Hematopoietic multipotent progenitor cell treated with erythropoietin and hydrocortisone succinate and interleukin-3 and kit ligand, for 15 days (in vitro differentiated cells): ENCODE measurements at places on chromosomes 5 and 9.

- no peak for DNase-seq
These were observed 61.8 kb downstream of the SLC36A1 start for GRCh38 chr5:151509231-151509630.

DNA sequence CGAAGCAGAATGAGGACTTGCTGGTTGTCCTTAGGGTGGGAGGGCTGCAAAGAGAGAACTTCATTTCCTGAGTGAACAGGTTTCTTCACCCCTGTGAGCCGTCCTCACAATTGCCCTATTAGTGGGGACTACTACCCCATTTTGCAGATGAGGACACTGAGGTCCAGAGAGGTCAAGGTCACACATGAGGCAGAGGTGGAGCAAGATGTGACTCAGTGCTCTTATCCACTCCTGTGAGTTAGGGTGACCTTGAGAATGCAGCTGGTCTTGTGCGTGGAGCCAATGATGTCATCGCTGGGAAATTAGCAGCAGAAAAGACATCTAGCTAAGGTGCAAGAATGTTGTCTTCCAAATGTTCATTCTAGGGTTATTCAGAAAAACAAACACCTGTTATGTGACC, 26.9 kb downstream of the GPRIN1 start:
- DNase-seq = no peak

DNA sequence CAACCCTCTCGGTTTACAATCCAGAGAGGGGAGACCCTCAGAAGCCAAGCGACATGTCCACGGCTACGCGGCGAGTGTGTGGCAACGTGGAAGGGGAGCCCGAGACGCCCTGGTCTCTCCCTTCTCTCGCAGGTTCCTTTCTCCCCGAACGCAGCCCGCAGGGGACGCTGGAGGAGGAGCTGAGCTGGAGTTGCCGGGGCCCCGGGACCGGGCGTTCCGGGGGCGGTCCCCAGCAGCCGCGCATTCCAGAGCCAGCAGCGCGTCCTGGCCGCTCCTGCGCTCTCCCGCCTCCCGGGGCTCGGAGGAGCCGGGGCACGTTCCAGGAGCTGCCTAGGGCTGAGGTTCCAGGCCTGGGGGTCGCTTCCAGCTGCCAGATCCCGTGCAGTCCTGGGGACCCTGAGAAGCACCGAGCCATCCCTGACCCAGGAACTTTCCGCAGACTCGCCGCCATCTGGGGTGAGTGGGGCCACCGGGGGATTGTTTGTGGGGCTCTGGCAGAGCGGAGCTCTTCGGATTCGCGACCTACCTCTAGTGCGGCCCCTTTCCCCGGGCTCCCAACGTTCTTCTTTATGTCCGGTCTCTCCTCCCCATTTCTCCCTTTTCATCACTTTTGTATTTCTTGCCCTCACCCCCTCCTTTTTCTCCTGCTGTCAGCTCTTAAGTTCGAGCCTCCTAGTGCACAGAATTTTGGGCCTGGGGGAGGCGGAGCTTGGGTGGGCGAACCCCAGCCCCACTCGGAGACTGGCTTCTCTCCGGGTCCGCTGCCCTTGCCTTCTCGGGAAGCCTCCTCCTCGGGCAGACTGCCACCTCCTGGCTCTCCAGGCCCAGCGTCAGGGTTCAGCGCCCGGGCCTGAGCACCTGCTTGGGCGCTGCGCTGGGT, at the start of gene SMIM3:
Gene SMIM3, plus strand, starts transcription at position 241 of the 880 bp plus-strand sequence. CDS start 16,684 bp downstream, outside the sequence.
- peak; percentile 51 for DNase-seq

- DNase-seq = no peak
These were observed 26.5 kb downstream of the SMC5 start for GRCh38 chr9:70285246-70285645.

DNA sequence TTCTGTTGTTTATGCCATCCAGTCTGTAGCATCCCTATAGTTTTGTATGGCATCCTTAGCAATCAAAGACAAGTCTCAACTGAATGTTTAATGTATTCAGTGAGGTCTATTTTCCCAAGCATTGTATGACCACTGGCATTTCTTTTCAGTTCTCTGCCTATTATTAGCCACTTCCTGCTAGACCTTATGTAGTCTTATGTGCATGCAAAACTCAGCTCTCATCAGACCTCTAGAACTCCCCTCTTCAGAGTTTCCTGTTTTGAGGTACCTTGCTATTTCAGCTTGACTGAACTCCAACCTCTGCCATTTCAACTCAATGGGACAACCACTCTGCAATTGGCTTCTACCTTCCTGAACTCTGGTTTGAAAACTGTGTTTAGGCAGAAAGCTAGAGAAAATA, 113.2 kb downstream of the SLC25A46 start:
- DNase-seq = no peak

DNA sequence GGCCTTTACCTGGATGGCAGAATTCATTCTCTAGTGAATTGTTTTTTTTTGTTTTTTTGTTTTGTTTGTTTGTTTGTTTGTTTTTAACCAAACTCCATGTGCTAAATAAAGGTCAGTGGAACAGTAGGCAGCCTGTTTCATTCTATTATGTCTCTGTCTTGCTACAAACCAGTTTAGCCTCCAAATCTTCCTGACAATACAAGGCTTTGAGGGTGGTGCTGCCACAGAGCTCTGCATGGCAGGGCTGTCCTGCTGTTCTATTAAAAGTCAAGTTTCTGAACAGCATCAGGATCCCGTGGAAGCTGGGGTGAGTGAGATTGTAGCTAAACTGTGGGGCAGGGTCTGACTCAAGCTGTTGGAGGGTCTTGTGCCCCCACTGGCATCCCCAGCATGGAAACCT, 144.1 kb upstream of the MAST4 start:
- no peak for DNase-seq

GRCh38 chr5:2783223-2783622, 31.7 kb upstream of the IRX2 start:
- no peak for DNase-seq

DNA sequence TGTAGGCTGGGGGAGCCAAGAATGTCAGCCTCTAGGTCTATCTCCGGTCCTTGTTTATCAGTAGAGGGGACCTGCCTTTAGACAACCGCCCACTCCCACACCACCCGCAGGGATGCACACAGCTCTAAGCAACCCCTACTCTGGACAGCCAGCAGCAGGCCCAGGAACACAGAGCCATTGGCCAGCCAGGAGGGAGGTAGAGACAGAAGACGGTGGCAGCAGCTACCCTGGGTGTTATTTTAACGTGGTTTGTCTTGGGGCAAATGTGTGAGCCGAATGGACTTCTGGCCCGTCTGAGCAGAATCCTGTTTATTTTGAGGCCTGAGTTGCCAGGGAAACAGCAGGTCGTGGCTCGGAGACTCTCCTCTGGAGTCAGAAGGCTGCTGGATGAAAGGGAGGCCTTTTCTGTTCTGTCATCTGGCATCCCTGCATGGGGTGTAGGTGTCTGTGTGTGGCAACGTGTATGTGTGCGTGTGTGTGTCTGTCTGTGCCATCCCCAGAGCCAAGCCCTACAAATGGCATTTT, 382 bp upstream of the FGF1 start:
- no peak for DNase-seq

- no peak for DNase-seq
These were observed 99.1 kb upstream of the SMARCA2 start for GRCh38 chr9:1916095-1916494.

- DNase-seq = no peak
These were observed 1231.3 kb upstream of the CDH18 start for GRCh38 chr5:21219251-21219650.

GRCh38 chr5:91219091-91219802, 163.9 kb downstream of the ARRDC3 start:
- DNase-seq = no peak

GRCh38 chr9:71929791-71930440, 18.5 kb downstream of the C9orf85 start:
- DNase-seq = no peak

DNA sequence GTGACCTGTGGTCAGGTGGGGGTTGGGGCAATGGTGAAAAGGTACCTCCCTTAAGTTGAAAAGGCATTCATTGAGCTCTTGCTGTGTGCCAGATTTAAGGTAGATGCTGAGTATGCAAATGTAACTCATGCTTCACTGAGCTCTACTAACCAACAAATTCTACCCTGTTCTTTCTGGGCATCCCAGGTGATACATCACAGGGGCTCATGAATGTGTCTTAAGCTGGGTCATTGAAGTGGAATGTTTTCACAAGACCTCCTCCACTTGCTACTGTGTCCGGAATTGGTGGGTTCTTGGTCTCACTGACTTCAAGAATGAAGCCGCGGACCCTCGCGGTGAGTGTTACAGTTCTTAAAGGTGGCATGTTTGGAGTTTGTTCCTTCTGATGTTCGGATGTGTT, 362.8 kb upstream of the ZNF462 start:
- DNase-seq = no peak

GRCh38 chr5:123036391-123037103, at the start of gene PPIC:
PPIC (minus strand) TSS chr5:123036725; CDS start chr5:123036625, 100 bp downstream.
- DNase-seq = no peak

- DNase-seq = peak; percentile 94
These were observed 209.4 kb upstream of the IL12B start for GRCh38 chr5:159539678-159540077.

- DNase-seq = no peak
These were observed 115.4 kb downstream of the FBN2 start for GRCh38 chr5:128422612-128423011.

DNA sequence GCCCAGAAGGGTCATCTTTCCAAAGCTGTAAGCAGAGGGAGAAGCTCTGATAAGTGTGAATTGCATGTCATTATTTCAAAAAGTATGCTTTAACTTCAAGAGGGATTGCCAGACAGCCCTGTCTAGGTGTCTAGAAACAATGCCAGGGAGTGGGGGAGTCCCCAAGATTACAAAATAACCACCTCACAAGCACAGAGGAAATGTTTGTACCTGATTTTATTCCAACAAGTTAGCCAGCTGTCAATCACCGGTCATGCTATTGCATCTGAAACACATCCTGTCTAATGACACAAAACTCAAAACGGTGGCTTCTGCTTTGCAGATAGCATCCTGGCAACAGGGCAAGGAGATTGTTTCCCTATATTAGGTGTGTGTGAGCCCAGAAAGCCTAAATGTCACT, 154.2 kb upstream of the WWC1 start:
- DNase-seq = no peak

DNA sequence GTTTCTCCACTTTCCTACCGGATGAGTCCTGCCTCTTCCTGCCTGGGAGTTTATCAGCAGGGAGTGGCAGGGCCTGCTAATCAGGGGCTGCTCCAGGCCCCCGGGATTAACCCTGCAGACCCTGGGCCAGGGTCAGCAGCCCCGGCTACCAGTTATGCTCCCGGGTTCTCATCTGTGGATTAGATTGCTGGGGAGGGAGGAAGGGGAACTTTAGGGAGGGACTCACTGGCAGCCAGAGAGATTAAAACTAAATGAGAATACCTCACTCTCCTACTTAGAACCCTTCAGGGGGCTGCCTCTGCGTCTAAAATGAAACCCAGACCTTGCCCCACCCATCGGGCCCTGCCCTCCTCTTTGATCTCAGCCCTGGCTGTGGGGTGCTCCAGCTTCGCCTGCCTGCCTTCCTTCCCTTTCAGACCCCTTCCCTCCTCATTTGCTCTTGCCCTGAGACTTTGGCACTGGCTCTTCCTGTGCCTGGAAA, 130.5 kb upstream of the HAND1 start:
- DNase-seq = no peak

GRCh38 chr5:67581203-67581602, 384.6 kb upstream of the CD180 start:
- no peak for DNase-seq

- DNase-seq = no peak
These were observed 8.3 kb downstream of the PAX5 start for GRCh38 chr9:37025823-37026112.

DNA sequence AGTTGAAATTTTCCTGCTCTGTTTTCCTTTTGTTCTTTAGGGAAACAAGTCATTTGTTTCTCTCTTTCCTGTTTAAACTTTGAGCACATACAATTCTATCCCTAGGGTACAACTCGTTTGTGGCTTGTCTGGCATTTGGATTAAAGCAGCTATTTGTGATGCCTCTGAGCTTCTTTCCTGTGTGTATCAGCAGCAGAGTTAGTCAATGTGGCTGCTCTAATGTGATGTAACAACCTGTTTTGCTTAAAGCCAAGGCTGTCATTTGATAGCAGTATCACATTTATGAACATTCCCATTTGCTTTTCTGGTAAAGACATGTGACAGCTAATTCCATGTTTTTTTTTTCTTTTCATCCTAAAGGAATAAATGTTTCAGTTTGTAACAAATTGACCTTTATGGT, 314.3 kb upstream of the CHD1 start:
- no peak for DNase-seq

- DNase-seq = no peak
These were observed 17.4 kb downstream of the CDC42SE2 start for GRCh38 chr5:131281133-131281867.

DNA sequence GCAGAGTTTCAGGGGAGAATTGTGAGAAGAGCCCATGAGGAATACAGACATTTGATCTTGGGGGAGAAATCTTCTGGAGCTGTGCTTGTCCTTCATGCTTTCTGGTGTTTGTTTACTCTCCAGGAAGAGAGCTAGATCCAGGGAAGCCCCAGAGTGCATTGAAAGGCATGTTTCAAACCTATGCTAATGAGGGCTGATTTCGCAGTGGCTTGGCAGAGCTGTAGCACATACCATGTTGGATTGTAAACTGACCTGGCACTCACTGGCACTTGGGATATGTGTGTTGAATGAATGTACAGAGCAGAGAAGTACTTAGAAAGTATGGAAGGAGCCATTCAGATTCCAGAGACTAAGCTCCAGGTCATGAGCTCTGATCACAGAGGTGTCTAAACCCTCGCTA, 30.9 kb downstream of the TNFSF8 start:
- DNase-seq = no peak

DNA sequence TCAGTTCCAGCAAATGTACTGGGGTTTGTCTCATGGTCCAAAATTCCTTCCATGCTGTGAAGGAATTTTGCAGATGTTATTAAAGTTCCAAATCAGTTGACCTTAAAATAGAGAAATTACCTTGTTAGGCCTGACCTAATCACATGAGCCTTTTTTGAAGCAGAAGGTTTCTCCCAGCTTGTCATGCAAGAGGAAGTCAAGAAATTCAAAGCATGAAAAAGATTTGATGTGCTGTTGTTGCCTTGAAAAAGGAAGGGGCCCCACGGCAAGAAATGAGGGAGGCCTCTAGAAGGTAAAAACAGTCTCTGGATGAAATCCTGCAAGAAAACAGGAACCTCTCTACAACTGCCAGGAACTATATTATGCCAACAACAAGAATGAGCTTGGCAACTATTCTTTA, 24.2 kb upstream of the HAPLN1 start:
- DNase-seq = no peak

- DNase-seq = no peak
These were observed 981.7 kb downstream of the NR2F1-AS1 start for GRCh38 chr5:92599217-92599810.
